ENCODE measurements at places on chromosomes 6 and 20.

DNA sequence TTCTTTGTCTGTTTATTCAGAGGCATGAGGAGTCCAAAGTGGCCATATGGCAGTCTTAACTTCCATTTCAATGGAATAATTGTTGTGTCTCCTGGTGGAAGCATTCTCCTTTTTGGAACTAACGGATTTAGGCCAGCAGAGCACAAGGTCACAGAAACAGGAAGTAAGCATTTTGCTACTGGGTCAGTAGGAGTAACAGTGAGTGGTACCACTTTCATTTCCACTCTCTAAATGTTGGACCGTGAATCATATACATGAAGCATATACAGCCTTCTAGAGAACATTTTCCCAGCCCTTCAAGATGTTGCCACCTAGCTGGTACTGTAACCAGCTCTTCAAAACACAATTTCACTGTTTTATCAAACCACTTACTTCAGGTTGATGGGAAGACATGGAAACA, 182.8 kb downstream of the EYS start:
- no peaks in the 10 kb centered on the region for H3K27me3 ChIP-seq
- H3K36me3 ChIP-seq: no peaks in the 10 kb centered on the region
- no peaks in the 10 kb centered on the region for H3K4me1 ChIP-seq
- no peak for DNase-seq
- no peak overlapping the region for H3K4me3 ChIP-seq
- H3K27ac ChIP-seq: no peak overlapping the region

- H3K27me3 ChIP-seq: no peaks in the 10 kb centered on the region
- DNase-seq: no peak
- no peaks in the 10 kb centered on the region for H3K36me3 ChIP-seq
- H3K27ac ChIP-seq: no peak overlapping the region
- H3K4me1 ChIP-seq: no peaks in the 10 kb centered on the region
Observed at GRCh38 chr20:22821796-22822195, 213.3 kb upstream of the SSTR4 start.

GRCh38 chr6:69816026-69816425, 19.2 kb upstream of the LMBRD1 start:
- no peak for DNase-seq
- no peaks in the 10 kb centered on the region for H3K27me3 ChIP-seq
- H3K36me3 ChIP-seq: no peaks in the 10 kb centered on the region

DNA sequence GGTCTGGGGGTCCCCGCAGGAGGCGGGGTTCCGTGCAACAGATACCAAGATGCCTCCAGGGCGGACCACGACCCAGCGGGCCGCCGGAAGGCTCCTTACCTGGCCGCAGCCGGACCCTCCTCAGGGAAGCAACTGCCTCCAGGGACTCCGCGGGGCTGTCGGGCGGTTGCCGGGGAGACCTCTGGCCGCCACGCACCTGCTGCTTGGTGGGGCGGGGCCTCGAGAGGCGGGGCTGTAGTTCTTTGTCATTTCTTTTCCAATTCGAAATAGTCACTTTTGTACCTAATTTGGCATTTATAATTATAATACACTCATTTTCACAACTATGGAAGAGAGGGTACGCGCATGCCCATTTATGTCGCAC, 647 bp downstream of the AK9 start:
- no peaks in the 10 kb centered on the region for H3K36me3 ChIP-seq
- H3K27ac ChIP-seq: peak overlapping the region; percentile 53
- H3K4me1 ChIP-seq: peaks cover 16% of the 10 kb centered on the region
- no peak for DNase-seq

DNA sequence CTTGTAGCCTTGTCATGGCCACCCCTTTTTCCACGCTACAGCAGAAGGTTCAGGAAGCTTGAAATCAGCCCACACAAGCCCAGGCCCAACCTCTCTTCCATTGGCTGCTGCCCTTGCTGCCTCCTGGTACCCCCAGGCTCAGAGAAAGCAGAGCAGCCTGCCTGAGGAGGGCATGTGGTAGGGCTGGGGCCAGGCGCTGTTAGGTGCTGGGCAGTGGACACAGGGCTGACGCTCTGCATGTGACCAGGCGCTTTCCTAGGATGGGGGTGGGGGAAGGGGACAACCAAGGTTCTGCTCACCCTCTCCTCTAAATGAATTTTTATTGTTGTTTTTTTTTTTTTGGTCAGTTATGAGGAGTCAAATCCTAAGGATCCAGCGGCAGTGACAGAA, 36.3 kb upstream of the ID1 start:
- H3K36me3 ChIP-seq: peaks cover 25% of the 10 kb centered on the region
- no peaks in the 10 kb centered on the region for H3K27me3 ChIP-seq
- no peak overlapping the region for H3K27ac ChIP-seq
- DNase-seq: no peak
- H3K4me3 ChIP-seq: no peak overlapping the region
- peaks cover 14% of the 10 kb centered on the region for H3K4me1 ChIP-seq

- no peak for DNase-seq
- H3K36me3 ChIP-seq: no peaks in the 10 kb centered on the region
- no peak overlapping the region for H3K4me3 ChIP-seq
- no peaks in the 10 kb centered on the region for H3K27me3 ChIP-seq
Observed at GRCh38 chr6:134183844-134184243, 131.4 kb upstream of the SLC2A12 start.

DNA sequence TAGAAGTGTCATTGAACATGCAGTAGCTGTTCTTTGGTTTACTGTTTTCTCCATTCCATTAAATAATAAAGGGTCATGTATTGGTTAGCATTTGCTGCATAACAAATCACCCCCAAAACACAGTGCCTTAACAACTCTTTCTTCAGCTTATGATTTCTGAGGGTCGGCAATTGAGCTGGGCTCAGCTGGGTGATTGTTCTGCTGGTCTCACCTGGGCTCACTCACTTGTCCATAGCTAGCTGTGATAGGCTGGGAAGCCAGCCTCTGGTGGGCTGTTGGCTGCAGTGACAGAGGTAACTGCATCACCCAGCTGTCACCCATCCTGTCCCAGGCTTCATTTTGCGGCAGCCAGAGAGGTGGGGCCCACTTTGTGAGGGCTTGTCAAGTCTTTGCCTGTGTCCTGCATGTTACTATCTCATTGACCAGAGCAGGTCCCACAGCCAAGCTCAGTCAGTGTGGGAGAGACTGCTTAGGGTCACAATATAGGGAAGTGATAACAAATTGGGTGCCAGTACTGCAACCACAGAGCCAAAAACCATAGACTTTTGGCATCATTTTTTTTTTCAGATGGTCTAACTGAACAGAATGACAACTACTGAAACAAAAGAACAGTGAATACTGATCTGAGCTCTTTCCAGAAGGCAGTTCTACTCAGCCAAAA, 76.9 kb downstream of the SYNDIG1 start:
- no peak for DNase-seq
- H3K4me3 ChIP-seq: no peak overlapping the region
- H3K36me3 ChIP-seq: no peaks in the 10 kb centered on the region
- no peaks in the 10 kb centered on the region for H3K4me1 ChIP-seq
- H3K27ac ChIP-seq: no peak overlapping the region
- H3K27me3 ChIP-seq: no peaks in the 10 kb centered on the region

DNA sequence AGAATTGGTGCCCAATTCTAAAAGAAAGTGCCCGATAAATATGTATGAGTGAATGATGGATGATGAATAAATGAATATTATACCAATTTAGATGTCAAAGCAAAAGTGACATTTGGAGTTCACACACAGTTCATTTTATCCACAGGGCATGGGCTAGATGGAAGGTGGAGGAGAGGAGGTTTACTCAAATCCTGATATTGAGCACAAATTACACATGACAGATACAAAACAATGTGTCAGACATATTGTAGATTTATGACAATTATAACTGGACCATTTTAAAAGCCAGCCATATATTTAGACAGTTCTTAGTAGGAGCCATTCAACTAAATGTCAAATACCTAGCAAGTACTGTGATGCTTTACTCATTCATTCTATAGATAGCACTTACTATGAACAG, 23.4 kb upstream of the PHACTR1 start:
- H3K36me3 ChIP-seq: no peaks in the 10 kb centered on the region
- H3K4me3 ChIP-seq: no peak overlapping the region
- no peaks in the 10 kb centered on the region for H3K4me1 ChIP-seq
- DNase-seq: no peak
- no peaks in the 10 kb centered on the region for H3K27me3 ChIP-seq

GRCh38 chr20:52127309-52127708, 64.3 kb downstream of the ZFP64 start:
- H3K4me1 ChIP-seq: no peaks in the 10 kb centered on the region
- no peak for DNase-seq
- no peaks in the 10 kb centered on the region for H3K36me3 ChIP-seq
- no peaks in the 10 kb centered on the region for H3K27me3 ChIP-seq
- no peak overlapping the region for H3K4me3 ChIP-seq

GRCh38 chr20:5675103-5676091, 74.8 kb upstream of the SHLD1 start:
- no peaks in the 10 kb centered on the region for H3K36me3 ChIP-seq
- no peak for DNase-seq
- H3K27me3 ChIP-seq: no peaks in the 10 kb centered on the region
- H3K27ac ChIP-seq: no peak overlapping the region

DNA sequence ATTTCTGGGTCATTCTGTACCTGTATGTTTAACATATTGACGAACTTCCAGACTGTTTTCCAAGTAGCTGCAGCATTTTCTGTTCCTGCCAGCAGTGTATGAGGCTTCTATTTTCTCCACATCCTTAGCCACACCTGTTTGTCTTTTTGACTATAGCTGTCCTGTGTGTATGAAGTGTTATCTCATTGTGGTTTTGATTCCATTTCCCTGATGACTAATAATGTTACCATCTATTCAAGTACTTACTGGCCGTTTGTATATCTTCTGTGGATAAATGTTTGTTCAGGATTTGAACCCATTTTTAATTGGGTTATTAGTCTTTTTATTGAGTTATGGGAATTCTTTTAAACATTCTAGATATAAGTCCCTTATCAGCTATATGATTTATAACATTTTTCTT, 95.2 kb downstream of the JAG1 start:
- H3K36me3 ChIP-seq: no peaks in the 10 kb centered on the region
- DNase-seq: peak; percentile 92
- H3K27ac ChIP-seq: no peak overlapping the region
- H3K4me3 ChIP-seq: no peak overlapping the region
- peaks cover 11% of the 10 kb centered on the region for H3K4me1 ChIP-seq

DNA sequence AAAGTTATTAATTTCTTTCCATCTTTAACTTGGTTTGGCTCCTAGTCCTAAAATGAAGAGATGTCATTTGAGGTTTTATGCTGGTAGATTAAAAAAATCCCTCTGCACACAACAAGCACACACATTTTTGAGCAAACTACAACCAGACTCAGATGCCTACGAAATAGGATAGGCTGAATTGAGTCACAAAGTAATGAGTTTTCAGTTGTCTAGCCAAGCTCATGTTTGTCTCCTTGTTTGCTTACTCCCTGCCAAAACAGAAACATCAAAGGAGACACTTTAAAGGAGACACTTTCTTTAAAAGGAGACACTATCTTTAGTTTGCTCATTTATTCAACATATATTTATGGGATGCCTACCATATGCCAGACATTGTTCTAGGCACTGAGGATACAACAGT, 56.2 kb downstream of the TPBG start:
- no peaks in the 10 kb centered on the region for H3K4me1 ChIP-seq
- H3K27ac ChIP-seq: no peak overlapping the region
- DNase-seq: peak; percentile 5
- no peaks in the 10 kb centered on the region for H3K36me3 ChIP-seq
- no peak overlapping the region for H3K4me3 ChIP-seq

DNA sequence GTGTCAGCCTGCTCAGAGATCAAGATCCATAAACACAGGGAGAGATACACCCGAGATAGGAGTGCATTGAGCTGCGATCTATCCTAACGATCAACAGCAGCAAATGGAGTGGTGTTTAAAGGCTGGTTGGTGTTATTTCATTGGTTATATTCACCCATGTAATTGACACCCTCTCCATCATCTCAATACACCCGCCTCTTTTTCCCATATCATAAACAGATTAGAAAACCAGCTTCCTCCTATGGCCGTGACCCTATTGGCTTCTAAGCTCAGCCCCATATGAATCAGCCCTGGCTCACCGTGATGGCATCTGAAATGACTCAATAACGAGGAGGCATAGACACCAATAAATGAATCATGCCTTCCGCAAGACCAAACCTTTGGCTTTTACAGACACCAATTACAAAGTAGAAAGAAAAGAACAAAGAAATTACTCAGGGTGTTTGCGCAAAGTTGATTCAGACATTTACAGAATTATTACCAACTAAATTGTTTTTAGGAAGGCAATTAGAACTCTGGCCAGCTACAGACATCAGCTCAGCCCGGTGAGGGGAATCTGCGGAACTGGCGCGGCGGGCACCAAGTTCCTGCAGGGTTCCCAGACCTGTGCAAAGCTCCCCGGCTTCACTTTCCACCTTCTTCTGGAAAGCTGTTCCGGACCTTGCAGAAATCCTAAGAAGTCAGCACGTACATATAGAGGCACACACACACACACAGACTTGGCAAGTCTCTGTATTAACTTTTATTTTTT, 11.5 kb downstream of the PMEPA1 start:
- no peak overlapping the region for H3K4me3 ChIP-seq
- peaks cover 3% of the 10 kb centered on the region for H3K27me3 ChIP-seq
- no peak overlapping the region for H3K27ac ChIP-seq

DNA sequence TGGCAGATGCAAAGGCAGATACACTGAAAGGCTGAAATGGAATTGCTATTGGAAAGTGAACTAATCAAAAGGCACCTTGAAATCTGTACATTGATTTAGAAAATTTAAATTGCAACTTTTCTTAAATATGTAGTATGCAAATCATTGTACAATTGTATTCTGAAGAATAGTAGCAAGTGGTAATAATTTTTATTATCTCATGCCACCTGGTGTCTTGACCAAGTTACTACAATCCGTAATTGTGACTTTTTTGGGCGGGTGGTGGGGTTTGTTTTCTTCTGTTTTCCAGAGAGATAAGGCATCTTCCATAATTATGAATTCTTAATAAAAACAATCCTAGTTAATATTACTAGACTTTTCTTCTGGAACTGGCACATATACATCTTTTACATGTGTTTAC, 12.5 kb upstream of the BCKDHB start:
- H3K27me3 ChIP-seq: no peaks in the 10 kb centered on the region
- no peaks in the 10 kb centered on the region for H3K4me1 ChIP-seq
- no peak overlapping the region for H3K4me3 ChIP-seq
- no peaks in the 10 kb centered on the region for H3K36me3 ChIP-seq
- H3K27ac ChIP-seq: no peak overlapping the region

GRCh38 chr6:33028220-33028849, 18.9 kb upstream of the HLA-DOA start:
- H3K27me3 ChIP-seq: peaks cover 12% of the 10 kb centered on the region
- no peaks in the 10 kb centered on the region for H3K36me3 ChIP-seq
- H3K4me1 ChIP-seq: no peaks in the 10 kb centered on the region
- H3K27ac ChIP-seq: no peak overlapping the region
- H3K4me3 ChIP-seq: no peak overlapping the region

Data from fibroblast of lung (primary cell).